Activated CD4-positive, alpha-beta memory T cell treated with anti-CD3 and anti-CD28 coated beads for 36 hours (primary cell): ENCODE measurements at places on chromosomes 16 and 17. TPM values are rescaled to one million over a fixed set of nuclear protein-coding genes. Genes with fewer than 3 reads are reported as not detected.
A peak's percentile ranks its signal among the peaks of the same experiment; 100 is the strongest.

SHBG gene
- total RNA-seq, result not detected

HOXB2 gene
- 13.3 TPM for total RNA-seq

TBC1D3B gene
- total RNA-seq, result 5.6 TPM

DNA sequence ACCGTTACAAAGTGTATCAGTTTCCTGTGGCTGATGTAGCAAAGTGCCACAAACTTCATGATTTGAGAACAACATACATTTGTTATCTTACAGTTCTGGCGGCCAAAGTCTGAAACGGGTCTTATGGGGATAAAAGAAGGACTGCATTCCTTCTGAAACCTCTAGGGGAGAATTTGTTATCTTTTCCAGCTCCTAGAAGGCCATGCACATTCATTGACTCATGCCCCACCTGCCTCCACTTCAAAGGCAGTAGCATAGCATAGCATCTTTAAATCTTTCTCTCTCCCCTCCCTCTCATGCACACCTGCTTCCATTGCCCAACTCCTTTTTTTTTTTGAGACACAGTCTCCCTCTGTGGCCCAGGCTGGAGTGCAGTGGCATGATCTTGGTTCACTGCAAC, 190.7 kb upstream of the DYNLRB2 start:
- DNase-seq, result no peak
- no peaks in the 10 kb centered on the region for H3K36me3 ChIP-seq
- H3K27me3 ChIP-seq, result peaks cover 8% of the 10 kb centered on the region
- H3K4me1 ChIP-seq, result no peaks in the 10 kb centered on the region
- H3K4me3 ChIP-seq, result no peak overlapping the region

DNA sequence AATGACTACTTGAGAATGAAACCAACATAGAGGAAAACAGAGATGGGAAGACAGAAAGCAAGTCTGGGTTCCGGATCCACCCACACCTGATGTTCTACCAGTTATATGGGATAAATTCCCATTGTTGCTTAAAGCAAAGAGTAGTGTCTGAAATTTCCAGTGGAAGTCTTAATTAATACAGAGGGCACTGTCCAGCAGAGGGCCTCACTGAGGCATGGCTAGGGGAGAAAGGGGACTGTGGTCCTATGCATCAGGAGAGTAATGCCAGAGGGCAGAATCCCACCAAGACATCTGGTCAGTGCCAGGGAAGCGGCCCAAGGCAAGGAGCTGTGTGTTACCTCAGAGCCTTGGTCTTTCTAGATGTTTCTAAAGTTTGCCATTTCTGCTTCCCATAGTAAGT, 7.5 kb upstream of the UMOD start:
- H3K27ac ChIP-seq, result no peak overlapping the region
- no peaks in the 10 kb centered on the region for H3K4me1 ChIP-seq
- no peaks in the 10 kb centered on the region for H3K36me3 ChIP-seq
- peaks cover 9% of the 10 kb centered on the region for H3K27me3 ChIP-seq
- no peak for DNase-seq

- peaks cover 60% of the 10 kb centered on the region for H3K4me1 ChIP-seq
- no peaks in the 10 kb centered on the region for H3K27me3 ChIP-seq
- peak overlapping the region; percentile 11 for H3K27ac ChIP-seq
- H3K4me3 ChIP-seq, result no peak overlapping the region
- peaks cover 21% of the 10 kb centered on the region for H3K36me3 ChIP-seq
These were observed 191.0 kb downstream of the PRKCA start for GRCh38 chr17:66493283-66494019.

DNA sequence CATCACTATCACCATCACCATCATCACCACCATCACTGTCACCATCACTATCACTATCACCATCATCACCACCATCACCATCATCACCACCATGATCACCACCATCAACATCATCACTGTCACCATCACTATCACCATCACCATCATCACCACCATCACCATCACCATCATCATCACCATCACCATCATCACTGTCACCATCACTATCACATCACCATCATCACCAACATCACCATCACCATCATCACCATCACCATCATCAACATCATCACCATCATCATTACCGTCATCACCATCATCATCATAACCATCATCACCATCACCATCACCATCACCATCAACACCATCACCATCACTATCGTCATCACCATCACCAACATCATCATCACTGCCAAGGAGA, 273.8 kb downstream of the FOXL1 start:
- H3K27ac ChIP-seq, result no peak overlapping the region
- no peaks in the 10 kb centered on the region for H3K27me3 ChIP-seq
- no peaks in the 10 kb centered on the region for H3K4me1 ChIP-seq
- no peak overlapping the region for H3K4me3 ChIP-seq
- DNase-seq, result no peak

GRCh38 chr17:59372138-59372751, 40.8 kb downstream of the YPEL2 start:
- H3K4me3 ChIP-seq, result no peak overlapping the region
- no peaks in the 10 kb centered on the region for H3K27me3 ChIP-seq
- DNase-seq, result no peak

DNA sequence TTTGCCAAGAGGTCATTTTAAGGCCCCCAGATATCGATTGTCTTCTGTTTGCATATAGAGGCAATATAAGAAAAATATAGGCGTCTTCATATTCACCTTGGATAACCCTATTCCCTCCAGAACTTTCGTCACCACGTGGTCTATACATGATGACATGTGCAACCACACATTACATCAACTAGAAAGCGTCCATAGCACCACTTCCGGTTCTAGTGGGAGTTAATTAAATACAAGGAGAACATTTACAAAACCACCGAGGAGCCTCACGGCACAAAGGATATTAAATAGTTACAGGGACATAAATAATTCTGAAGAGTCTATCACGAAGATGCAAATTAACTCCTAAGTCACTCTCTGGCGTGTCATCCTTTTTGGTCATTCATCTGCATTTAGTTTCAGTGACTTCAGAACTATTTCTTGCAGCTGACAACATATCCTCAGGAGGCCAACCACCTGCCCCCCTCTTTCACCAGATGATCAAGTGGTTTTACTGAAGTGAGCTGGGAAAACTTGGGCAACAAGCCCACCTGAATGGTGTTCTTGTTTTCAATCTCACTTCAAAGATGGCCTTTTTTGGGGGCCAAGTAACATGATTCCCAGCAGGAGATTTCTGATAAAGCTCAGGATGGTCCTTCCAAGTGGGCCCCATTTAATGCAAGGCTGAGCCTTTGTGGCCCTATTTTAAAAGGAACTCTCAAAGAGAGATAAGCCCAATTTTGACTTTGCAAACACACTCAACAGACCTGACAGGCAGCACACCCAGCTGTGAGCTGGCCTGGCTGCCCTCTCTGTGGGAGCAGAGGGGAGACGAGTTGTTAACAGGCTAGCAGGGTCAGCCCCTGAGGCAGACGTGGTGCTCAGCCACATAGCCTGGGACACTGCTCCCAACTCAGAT, 15.3 kb downstream of the CMTM3 start:
- DNase-seq, result no peak
- H3K4me1 ChIP-seq, result peaks cover 2% of the 10 kb centered on the region
- no peaks in the 10 kb centered on the region for H3K36me3 ChIP-seq
- no peak overlapping the region for H3K27ac ChIP-seq
- no peak overlapping the region for H3K4me3 ChIP-seq

DNA sequence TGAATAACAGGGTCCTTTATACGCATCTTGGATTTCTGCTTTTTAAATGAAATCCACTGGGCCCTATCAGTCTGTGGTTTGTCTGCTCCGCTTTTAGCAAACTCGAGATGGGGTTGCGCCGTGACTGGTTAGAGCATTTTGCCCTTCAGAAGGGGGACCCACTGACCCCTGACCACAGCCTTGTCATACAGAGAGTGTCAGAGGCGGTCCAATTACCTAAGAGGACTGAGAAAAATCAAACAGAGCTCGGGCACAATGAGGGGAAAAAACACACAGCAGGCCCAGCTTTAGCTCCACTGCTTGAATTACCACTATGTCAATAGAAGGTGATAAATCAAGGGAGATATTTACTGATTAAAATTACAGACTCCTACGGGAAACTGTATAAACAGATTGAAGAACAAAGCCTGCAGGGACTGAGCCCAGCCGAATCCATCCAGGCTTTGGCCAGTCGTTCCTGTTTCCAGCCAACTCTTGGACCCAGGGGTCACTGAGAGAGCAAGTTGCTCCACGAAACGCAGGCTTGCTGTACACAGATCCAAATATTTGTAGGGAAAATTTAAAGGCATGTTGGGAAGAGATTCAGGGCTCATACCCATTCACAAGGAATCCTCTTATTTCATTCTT, 131.9 kb upstream of the ZFHX3 start:
- no peaks in the 10 kb centered on the region for H3K36me3 ChIP-seq
- H3K4me1 ChIP-seq, result no peaks in the 10 kb centered on the region
- no peaks in the 10 kb centered on the region for H3K27me3 ChIP-seq
- no peak overlapping the region for H3K27ac ChIP-seq
